ENCODE measurements at places on chromosomes 3 and 15.

DNA sequence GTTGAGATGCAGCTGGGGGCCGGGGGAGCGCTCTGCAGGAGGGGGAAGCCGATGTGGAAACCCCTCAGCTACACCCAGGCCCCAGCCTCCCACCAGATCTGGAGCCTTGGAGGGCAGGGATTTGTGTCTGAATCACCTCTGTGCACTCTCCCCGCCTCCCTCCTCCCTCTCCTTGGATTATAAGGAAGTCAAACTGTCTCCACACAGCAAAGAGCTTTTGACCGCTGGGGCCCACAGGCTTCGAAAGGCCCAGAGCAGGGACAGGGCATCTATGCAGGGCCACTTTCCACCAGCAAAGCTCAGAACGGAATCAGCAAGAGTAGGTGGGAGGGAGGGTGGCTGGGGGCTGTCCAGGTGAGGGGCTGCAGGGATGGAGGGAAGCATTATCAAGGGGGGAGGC, 68.9 kb downstream of the IQSEC1 start:
- DNase-seq, result no peak

- DNase-seq, result no peak
These were observed 191.0 kb downstream of the SATB1 start for GRCh38 chr3:18233987-18234716.

DNA sequence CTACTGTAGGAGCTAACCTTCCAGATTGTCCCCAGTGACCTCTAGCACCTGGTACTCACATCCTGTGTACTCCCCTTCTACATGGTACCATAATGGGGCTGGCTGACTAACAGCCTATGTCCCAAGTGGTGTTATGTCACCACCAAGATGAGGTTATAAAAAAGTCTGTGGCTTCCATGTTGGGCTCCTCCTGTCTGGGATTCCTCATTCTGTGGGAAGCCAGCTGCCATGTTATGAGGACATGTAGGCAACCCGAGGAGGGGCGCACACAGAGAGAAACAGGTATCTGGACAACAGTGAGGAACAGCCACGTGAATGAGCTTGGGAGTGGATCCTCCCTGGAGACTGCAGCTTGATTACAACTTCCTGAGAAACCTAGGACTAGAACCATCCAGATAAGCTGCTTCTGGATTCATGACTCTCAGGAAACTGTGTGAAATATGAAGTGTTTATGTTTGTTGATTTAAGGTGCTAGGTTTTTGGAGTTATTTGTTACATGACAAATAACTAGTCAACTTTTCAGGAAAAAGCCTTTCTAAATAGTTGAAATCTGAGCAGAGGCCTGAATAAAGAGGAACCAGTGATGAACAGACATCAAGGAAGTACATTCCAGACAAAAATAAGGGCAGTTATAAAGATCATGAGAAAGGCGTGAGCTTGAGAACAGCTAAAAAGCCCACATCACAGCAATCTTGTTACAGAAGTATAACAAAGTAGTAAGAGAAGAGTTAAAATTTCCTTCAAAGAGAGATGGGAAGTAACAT, 21.7 kb downstream of the GOLIM4 start:
- DNase-seq, result no peak

- DNase-seq, result no peak
These were observed 15.6 kb downstream of the FAH start for GRCh38 chr15:80168421-80168820.

GRCh38 chr3:63051920-63052319, 176.7 kb upstream of the CADPS start:
- no peak for DNase-seq

Data from NCI-H2227 treated with DMSO at 0.1 percent for 48 hours (cell line).